ENCODE measurements at places on chromosomes 12 and 14.

- DNase-seq: no peak
Measured at GRCh38 chr12:497501-498160, 37.9 kb downstream of the B4GALNT3 start.

GRCh38 chr12:98870504-98870903 lies 225.4 kb downstream of the APAF1 start:
- DNase-seq: no peak

GRCh38 chr12:98409548-98409947 lies 105.8 kb upstream of the TMPO start:
- DNase-seq: no peak

- DNase-seq: no peak
Measured at GRCh38 chr14:100017553-100017952, 47.7 kb upstream of the EVL start.

GRCh38 chr12:124742678-124743077 lies 121.0 kb downstream of the SCARB1 start:
- DNase-seq: no peak

DNA sequence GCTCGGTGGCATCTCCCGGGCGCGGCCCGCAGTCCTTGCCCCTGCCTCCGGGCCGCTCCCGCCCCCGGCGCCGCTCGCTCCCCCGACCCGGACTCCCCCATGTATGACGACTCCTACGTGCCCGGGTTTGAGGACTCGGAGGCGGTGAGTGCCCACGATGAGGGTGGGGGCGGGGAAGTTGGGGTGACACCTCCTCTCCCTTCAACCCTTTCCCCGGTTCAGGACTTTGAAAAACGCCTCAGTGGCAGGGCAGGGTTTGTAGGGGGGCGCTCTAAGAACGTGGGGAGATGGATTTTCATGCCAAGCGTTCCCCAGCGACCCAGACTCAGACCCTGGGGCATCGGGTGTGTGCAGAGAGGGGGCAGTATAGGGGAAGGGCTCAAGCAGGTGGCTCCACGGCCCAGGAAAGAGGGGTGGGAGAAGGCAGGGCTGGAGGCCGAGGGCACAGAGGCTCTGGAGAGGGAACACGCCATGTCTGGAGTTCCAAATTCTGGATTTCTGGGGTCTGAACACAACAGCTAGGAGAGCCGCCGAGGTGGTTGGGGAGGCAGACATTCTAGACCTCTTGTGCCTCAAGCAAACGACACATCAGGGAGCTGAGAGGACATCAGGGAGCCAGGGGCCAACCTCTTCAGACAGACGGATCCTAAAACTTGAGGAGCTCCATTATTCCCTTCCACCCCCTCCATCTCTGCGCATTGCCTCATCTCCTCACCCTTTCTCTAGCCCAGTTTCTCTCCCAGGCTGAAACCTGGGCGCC lies 715 bp downstream of the CACNB3 start:
- DNase-seq: peak; percentile 9

DNA sequence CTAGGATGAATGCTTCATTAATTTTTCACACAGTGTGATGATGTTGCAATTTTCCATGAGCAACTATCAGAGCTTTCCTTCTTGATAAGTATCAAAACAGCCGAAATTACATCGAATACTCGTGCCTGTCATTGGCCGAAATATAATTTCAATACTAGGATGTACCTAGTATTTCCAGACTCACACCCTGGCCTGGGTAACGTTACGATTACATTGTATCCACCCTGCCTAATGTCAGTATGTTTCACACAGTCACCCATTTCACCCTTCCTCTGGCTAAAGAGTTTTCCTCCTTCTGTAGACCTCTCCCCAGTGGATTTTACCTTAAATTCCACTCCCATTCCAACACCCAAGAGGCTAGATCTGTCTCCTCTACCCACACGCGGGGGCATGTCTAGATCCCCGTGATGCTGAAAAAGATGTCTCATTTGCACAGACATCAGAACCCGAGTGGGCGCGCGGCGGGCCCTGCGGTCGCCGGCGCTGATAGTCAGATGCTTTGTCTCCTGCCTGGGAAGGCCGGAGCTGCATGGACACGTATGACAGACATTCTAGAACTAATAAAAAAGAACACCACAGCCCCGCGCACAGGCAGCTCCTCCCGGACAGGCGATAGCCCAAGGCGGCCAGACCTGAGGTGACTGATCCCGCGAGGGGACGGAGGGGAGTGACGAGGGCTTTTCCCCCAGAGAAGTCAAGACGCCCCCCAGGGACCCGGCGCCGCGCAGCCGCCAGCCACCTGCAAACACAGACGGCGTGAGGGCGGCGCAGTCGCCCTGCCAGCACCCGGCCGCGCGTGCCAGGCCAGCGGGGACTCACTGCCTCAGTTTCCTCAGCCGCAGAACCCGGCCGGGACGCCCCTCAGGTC lies 723 bp downstream of the KIF21A start:
- peak; percentile 23 for DNase-seq

GRCh38 chr12:88298761-88299242 lies 156.7 kb downstream of the TMTC3 start:
- DNase-seq: no peak

DNA sequence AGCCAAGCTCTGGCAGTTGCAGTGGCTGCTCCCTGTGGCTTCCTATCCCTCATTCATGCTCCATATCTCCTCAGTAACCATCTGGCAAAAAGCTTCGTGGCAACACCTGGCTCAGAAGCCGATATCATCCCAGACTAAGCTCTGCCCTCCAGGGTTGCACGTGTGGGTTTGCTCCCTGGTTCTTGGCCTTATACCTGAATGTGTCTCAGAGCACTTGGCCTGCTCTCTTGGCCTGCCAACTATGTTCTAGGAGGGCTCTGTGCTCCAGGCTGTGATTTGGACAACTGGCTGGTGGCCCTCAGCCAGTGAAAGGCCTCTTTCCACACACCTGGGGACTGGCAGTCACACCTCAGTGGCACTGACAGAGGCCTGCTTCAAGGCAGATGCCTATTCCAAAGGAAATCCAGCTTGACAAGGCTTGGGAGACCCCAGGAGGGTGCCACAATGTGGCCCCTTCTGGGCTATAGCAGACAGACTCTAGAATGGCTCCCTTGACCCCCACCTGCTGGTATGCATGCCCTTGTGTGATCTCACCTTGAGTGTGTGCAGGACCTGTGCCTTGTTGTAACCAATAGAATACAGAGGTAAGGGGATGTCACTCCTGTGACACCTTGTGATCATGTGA lies 10.5 kb downstream of the PLD4 start:
- DNase-seq: no peak

DNA sequence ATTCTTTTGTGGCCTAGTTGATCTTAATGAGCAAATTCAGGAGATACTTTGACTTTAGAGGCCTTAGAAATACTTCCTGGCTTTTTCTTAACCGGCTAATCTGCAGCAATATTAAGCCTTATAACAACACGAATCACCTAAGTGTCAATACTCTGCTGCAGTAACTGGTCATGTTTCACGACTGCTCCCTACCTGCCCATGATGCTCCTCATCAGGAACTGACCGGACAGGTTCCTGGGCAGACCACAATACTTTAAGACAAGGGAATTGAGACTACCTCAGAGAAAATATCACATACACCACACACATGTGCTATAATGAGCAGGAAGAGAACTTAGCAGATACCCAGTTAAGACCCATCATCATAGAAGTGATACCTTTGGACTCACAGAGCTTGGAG lies 211.9 kb upstream of the BMP4 start:
- DNase-seq: no peak

DNA sequence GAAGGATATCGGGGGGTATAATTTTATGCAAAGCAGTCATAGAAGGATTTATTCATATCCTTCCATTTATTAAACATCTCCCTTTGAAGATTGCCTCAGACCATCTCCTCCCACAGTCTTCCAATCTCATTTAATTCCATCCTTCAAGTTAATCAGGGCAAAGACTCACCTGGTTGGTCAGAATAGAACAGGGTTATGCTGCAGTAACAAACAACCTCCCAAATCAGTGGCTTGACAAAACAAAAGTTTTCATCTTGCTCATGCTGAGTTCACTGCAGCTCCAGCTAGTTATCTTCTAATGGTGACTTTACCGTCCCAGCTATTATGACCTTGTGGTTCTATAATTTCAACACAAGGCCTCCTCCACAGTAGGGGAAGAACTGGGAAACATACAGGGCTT lies 48.8 kb upstream of the MTERF2 start:
- no peak for DNase-seq

GRCh38 chr12:90323217-90323616 lies 614.6 kb upstream of the ATP2B1 start:
- DNase-seq: no peak

GRCh38 chr14:58817846-58818245 lies 180.1 kb downstream of the DACT1 start:
- DNase-seq: no peak

DNA sequence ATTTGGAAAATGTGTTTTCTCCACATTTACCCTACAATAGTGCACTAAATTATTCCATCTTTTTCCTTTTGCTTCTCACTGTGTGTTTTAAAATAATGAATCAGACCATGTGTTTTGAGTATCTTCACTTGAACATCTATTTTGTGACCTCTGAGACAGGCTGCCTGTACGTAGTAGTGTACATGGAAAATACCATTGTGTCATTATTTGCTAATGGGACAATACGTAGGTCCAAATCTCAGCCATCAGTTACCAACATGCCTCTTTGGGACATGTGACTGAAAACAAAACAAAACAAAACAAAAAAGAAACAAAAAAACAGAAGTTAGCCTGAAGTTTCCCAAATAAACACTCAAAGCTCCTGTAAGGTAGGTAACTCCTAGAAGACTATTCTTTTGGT lies 7.1 kb upstream of the MYF6 start:
- no peak for DNase-seq

DNA sequence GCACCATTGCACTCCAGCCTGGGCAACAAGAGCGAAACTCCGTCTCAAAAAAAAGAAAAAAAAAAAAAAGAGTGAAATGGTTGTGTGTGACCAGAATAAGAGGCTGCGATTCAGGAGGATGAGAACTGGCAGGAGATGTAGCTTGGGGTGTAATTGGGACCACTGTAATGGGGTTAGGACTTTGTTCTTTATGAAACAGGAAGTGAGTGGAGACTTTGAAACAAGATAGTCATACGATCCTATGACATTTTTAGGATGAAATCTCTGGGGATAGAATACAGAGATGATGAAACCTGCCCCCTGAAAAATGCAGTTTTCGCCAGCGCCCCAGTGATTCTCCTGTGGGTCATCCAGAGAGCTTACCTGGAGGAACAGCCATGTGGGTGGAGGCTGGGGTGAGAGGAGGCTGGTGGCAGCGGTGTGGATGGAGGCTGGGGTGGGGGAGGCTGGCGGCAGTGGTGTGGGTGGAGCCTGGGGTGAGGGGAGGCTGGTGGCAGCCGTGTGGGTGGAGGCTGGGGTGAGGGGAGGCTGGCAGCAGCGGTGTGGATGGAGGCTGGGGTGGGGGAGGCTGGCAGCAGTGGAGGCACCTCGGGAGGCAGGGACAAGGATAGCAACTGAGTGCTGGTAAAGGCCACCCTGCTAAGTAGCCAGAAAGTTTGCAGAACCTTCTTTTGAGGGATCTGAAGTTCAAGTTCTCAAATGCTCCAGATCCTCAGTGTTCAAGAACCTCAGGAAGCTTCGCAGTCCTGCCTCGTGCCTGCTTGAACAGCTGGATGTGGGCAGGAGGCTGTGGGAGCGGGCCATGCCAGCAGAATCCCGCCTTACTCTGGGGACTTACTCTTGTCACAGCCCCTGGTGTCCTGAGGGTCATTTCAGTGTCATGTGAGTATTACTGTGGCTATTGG lies 20.2 kb downstream of the FBXL14 start:
- no peak for DNase-seq

DNA sequence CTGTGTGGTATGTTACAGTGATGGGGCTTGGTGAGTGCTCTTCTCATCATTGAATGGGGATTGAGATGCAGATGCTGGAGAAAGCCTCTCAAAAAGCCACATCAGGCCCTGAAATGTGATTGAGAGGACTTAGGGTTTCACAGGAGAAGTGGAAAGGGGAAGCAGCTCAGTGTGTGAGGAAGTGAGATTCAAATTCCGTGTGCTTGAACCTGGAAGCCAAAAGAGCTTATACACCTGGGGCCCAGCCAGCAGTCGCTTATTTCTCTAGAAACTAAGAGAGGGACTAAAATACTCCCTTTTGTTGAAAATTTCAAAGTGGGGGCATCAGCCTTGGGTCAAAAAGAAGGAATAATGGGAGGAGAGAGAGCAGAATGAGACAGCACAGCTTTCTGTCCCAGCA lies 39.1 kb upstream of the GZMB start:
- DNase-seq: no peak

DNA sequence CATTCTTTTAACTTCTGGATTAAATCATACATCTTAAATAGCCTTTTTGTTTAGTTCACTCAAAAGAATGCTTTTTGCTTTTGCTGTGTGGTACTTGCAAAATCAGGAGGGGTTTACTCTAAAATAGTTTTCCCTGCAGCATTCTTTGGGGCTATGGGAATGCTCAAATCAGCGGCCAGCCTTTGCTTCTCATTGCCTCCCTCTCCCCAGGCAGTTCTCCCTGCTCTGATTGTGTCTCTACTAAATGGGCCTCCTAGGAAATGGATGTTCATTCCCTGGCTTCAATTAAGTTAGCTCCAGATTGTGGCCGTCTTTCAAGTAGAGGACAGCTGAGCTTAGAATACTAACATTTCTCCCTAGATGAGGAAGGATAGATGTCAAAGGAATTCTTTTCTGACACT lies 4.4 kb downstream of the TULP3 start:
- no peak for DNase-seq

DNA sequence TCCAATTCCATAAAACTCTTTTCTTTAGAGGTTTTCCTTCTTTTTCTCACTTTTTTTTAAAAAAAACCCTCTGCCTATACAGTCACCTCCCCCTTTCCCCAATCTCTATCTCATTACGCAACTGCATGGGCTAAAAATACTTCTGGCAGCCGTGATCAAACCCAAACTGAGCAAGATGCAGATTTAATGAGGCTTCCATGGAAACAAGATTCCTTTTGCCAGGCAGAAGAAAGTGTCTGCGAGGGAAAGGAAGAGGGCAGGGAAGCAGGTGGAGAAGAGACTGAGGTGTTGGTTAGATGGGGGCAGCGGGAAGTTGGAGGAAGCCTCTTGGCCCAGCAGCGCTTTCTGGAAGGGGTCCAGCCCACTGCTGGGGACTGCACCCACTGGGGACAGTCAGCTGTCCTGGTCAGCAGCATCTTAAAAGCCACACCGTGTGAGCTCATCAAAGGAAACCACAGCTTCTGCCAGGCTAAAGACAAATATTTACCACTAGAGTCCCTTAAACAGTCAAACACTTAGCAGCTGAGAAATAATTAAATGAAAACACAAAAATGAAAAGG lies 90.4 kb downstream of the SLC8A3 start:
- no peak for DNase-seq

DNA sequence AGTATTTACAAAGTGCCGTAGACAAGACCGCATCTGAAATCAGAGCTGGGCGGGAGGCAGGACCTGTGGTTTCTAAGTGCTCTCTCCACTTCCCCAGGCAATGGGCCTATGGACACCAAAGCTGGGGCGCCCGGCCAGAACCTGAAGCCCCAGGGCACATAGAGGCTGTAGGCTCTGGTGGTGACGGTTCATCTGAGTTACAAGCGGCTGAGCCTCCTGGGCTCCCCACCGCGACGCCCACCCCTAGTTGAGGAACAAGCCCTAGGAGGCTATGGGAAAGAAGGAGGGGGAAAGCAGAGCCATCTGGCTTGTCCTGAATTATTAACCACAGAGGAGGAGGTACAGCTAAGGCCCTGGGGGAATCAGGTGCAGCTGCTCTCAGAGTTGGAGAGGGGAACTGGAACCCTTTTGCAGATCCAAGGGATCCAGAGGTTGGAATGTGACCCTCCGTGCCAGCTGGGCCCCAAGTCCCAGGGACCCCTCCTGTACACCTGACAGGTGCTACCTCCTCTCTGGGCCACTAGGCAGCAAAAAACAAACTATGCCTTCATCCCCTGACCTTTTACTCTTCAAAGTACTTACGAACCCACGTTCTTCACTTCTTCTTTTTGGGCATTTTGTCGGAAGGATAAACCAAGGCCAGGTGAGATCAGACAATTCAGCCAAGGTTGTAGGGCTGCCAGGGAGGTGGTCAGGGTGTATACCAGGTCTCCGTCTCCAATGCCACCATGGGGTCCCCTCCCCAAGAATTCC lies 77.2 kb downstream of the ARL6IP4 start:
- DNase-seq: no peak

All from CD4-positive, alpha-beta T cell treated with Interleukin-4 for 4 hours (primary cell).